Activated CD4-positive, alpha-beta T cell treated with anti-CD3 and anti-CD28 coated beads, Interleukin-2, amount 10 ng/mL, durations not matched to agents 7 days and 5 days (primary cell): ENCODE measurements at places on chromosomes 11 and 22.

- no peaks in the 10 kb centered on the region for H3K36me3 ChIP-seq
- no peaks in the 10 kb centered on the region for H3K4me1 ChIP-seq
These were observed 77.2 kb upstream of the FTH1 start for GRCh38 chr11:62044639-62045121.

GRCh38 chr22:22422629-22423112, 85.9 kb downstream of the ZNF280B start:
- no peak overlapping the region for H3K27ac ChIP-seq
- DNase-seq = peak; percentile 82
- no peak overlapping the region for H3K4me3 ChIP-seq
- H3K4me1 ChIP-seq = no peaks in the 10 kb centered on the region

- H3K36me3 ChIP-seq = no peaks in the 10 kb centered on the region
- H3K4me1 ChIP-seq = peaks cover 35% of the 10 kb centered on the region
- H3K4me3 ChIP-seq = no peak overlapping the region
- peaks cover 27% of the 10 kb centered on the region for H3K27me3 ChIP-seq
These were observed 67.3 kb downstream of the PPFIBP2 start for GRCh38 chr11:7581021-7581590.

- H3K27me3 ChIP-seq = peaks cover 53% of the 10 kb centered on the region
- H3K27ac ChIP-seq = no peak overlapping the region
- H3K4me1 ChIP-seq = peaks cover 30% of the 10 kb centered on the region
- H3K36me3 ChIP-seq = no peaks in the 10 kb centered on the region
- no peak for DNase-seq
These were observed 601 bp upstream of the LRP4 start for GRCh38 chr11:46918788-46919513.

DNA sequence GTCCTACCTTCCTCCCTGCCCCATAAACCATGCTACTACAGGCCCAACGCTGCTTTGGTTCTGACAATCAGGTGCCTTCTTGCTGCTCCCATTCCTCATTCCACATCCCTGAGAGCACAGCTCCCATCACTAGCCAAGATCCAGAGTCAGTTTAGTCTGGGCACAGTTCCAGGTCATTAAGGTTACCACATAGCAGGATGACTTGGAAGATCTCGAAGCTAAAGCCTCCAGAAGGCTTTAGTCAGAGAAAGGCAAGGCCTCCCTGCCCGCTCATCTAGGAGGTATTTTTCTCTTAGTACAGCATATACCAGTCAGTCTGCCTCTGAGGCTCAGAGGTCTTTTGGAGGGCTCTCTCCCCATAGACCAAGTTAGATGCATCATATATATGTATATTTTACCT, 30.3 kb downstream of the TRIM66 start:
- no peak for DNase-seq
- H3K27me3 ChIP-seq = no peaks in the 10 kb centered on the region
- no peak overlapping the region for H3K4me3 ChIP-seq
- peaks cover 11% of the 10 kb centered on the region for H3K36me3 ChIP-seq
- H3K4me1 ChIP-seq = peaks cover 16% of the 10 kb centered on the region

DNA sequence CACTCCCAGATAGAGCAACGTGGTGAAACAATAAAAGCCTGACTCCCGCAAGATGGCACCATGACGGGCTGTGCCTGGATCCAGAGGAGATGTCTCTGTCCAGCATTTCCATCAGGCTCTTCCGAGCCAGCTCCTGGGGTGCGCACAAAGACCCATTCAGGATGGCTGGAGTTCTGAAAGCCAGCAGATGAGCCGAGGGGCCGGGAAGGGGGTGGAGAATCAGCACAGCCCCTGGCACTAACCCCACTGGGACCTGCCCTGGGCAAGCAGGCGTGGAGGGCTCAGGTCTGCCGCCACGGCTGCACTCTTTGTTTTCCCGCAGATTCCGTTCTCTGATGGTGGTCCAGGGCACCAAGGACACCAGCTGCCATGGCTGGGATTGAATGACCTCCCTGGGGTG, 97.2 kb upstream of the BLID start:
- H3K27ac ChIP-seq = no peak overlapping the region
- H3K36me3 ChIP-seq = no peaks in the 10 kb centered on the region
- no peaks in the 10 kb centered on the region for H3K4me1 ChIP-seq
- H3K27me3 ChIP-seq = peaks cover 6% of the 10 kb centered on the region
- no peak overlapping the region for H3K4me3 ChIP-seq

- H3K4me3 ChIP-seq = no peak overlapping the region
- H3K27ac ChIP-seq = no peak overlapping the region
- DNase-seq = no peak
- peaks cover 4% of the 10 kb centered on the region for H3K27me3 ChIP-seq
- no peaks in the 10 kb centered on the region for H3K4me1 ChIP-seq
- no peaks in the 10 kb centered on the region for H3K36me3 ChIP-seq
These were observed 958.5 kb downstream of the BRD1 start for GRCh38 chr22:48869161-48869560.

DNA sequence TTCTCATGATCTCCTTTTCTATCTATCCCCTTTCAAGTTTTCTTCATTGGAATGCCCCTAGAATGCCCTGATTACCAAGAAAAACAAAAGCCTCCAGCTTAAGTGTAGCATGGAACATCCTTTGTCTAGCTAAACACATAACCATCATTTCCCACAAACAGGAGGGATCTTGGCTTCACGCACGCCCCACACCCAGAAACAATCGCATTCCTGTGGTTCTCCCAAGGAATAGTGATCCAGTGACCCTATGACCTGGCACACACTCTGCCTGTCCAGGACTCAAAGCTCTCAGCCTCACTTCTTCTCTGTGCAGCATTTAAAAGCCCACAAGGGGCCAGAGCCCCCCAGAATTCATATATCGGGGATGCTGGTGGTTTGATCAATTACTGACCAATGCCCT, 9.3 kb upstream of the POU2AF1 start:
- no peaks in the 10 kb centered on the region for H3K36me3 ChIP-seq
- no peaks in the 10 kb centered on the region for H3K27me3 ChIP-seq
- no peak overlapping the region for H3K4me3 ChIP-seq
- no peak for DNase-seq
- peaks cover 9% of the 10 kb centered on the region for H3K4me1 ChIP-seq

GRCh38 chr11:10488121-10488933, 33.3 kb downstream of the AMPD3 start:
- no peaks in the 10 kb centered on the region for H3K27me3 ChIP-seq
- no peak overlapping the region for H3K4me3 ChIP-seq
- H3K4me1 ChIP-seq = peaks cover 11% of the 10 kb centered on the region
- H3K27ac ChIP-seq = no peak overlapping the region
- DNase-seq = no peak

- H3K27me3 ChIP-seq = no peaks in the 10 kb centered on the region
- no peaks in the 10 kb centered on the region for H3K36me3 ChIP-seq
- no peak overlapping the region for H3K27ac ChIP-seq
- no peak for DNase-seq
- H3K4me3 ChIP-seq = no peak overlapping the region
These were observed 1558.6 kb upstream of the RAG2 start for GRCh38 chr11:38156495-38157146.

DNA sequence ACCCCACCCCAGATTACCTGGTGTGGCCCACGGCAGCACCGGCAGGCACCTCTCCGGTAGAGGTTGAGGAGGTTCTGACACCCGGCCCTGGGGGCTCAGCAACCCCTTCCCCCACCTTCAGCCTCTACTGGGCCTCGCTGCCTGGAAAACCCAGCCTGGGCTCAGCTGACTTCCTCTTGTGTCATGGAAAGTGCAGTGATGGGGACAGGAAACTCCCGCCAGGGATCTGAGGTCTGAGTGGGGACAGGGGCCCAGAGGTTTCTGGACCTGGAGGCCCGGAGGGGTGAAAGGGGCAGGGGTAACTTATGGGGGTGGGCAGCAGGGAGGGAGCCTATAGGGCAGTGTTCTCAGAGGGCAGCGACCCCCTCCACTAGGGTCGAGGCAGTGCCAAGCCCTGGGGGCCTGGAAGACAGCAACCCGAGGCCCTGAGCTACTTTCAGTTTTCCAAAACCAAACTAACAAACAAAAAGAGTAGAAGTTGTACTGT, 10.0 kb upstream of the CD5 start:
- H3K4me3 ChIP-seq = peak overlapping the region; percentile 73
- H3K36me3 ChIP-seq = peaks cover 4% of the 10 kb centered on the region
- DNase-seq = peak; percentile 61
- peak overlapping the region; percentile 89 for H3K27ac ChIP-seq

DNA sequence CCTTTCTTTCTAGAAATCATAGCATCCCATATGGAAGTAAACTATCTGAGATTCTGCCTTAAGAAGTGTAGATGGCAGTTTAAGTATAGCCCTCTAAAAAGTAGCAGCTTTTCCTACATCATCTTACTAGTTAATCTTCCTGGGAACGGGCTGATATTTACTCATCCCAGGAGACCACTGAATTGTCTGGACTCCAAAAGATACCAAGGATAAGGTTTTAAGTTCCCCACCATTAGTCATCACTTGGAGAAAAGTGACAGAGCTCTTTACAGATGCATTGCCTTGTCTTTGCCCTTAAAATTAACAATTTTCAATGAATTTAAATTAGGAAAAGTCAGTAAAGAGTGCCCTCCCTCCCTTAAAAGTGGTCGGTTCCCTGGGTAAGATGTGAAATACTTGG, 129.5 kb downstream of the MAML2 start:
- H3K4me3 ChIP-seq = no peak overlapping the region
- no peaks in the 10 kb centered on the region for H3K27me3 ChIP-seq
- no peak overlapping the region for H3K27ac ChIP-seq
- H3K36me3 ChIP-seq = peaks cover 25% of the 10 kb centered on the region
